Stomach (tissue), 19 donors: ENCODE measurements at places on chromosomes 3 and 15. TPM values are rescaled to one million over a fixed set of nuclear protein-coding genes. Genes with fewer than 3 reads are reported as not detected.
A peak's percentile ranks its signal among the peaks of the same experiment; 100 is the strongest.

The TOPAZ1 gene
- not detected for total RNA-seq

The GOLGA8M gene
- total RNA-seq: not detected

The DMXL2 gene
- 52.1 TPM for total RNA-seq

The ADAM10 gene
- total RNA-seq: 50.1 TPM

DNA sequence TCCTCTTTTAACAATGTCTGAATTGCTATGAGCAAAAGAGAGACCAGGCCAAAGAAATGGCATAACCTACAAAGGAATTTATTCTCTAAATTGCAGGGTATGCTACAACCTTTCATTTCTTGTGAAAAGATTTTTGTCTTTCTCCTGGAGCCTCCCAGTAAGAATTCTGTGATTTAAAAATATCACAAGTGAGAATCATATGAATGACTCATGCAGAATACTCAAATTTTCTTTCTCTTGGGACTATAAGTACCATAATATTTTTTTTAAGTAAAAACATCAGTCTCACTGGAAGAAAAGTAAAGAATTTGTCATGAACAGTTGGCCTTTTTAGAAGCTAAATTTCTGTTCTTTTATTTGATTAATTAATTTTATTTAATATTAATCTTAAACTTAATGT is 26.3 kb downstream of the SYNPR start:
- no peaks in the 10 kb centered on the region for H3K4me1 ChIP-seq
- no peak overlapping the region for H3K27ac ChIP-seq

GRCh38 chr15:88688394-88688933 is 49.6 kb downstream of the ISG20 start:
- no peak overlapping the region for H3K4me3 ChIP-seq
- no peaks in the 10 kb centered on the region for H3K4me1 ChIP-seq
- no peak overlapping the region for H3K27ac ChIP-seq
- DNase-seq: no peak
- H3K36me3 ChIP-seq: no peaks in the 10 kb centered on the region

- H3K27me3 ChIP-seq: peaks cover 26% of the 10 kb centered on the region
- H3K4me3 ChIP-seq: no peak overlapping the region
- no peak overlapping the region for H3K27ac ChIP-seq
- no peaks in the 10 kb centered on the region for H3K36me3 ChIP-seq
- H3K4me1 ChIP-seq: no peaks in the 10 kb centered on the region
- DNase-seq: no peak
Measured at GRCh38 chr15:101541501-101542292, 52.2 kb upstream of the PCSK6 start.

DNA sequence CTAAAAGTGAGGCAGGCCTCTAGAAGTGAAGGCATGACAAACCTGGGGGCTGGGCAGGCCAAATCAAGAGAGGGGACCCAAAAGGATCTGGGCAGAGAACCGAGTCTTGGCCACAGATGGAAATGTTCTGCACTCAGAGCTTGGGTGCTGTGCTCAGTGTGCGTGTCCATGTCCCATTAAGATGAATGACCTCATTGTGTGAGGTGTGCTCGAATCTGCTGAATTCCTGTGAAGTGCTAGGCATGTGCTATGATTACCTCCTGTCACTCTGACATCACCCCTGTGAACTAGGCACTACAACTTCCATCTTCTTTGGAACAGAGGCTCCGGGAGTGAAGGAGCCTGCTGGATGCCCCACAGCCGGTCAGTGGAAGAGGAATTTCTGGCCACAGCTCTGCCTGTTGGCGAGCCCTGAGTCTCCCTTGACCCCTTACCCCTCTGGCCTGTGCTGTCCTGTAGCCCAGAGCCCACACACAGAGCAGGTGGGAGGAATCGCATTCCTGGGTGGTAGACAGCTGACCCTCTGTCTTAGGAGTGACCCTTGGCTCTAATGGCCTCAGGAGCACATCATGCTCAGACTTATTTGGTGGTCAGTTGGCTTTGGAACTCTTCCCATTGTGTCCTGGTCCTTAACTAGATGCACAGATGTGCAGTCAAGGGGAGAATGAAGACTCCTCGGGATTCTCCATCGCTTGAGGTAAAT is 67.6 kb upstream of the CTDSPL start:
- no peak overlapping the region for H3K27ac ChIP-seq
- DNase-seq: no peak
- peaks cover 12% of the 10 kb centered on the region for H3K4me1 ChIP-seq
- no peak overlapping the region for H3K4me3 ChIP-seq
- no peaks in the 10 kb centered on the region for H3K27me3 ChIP-seq

DNA sequence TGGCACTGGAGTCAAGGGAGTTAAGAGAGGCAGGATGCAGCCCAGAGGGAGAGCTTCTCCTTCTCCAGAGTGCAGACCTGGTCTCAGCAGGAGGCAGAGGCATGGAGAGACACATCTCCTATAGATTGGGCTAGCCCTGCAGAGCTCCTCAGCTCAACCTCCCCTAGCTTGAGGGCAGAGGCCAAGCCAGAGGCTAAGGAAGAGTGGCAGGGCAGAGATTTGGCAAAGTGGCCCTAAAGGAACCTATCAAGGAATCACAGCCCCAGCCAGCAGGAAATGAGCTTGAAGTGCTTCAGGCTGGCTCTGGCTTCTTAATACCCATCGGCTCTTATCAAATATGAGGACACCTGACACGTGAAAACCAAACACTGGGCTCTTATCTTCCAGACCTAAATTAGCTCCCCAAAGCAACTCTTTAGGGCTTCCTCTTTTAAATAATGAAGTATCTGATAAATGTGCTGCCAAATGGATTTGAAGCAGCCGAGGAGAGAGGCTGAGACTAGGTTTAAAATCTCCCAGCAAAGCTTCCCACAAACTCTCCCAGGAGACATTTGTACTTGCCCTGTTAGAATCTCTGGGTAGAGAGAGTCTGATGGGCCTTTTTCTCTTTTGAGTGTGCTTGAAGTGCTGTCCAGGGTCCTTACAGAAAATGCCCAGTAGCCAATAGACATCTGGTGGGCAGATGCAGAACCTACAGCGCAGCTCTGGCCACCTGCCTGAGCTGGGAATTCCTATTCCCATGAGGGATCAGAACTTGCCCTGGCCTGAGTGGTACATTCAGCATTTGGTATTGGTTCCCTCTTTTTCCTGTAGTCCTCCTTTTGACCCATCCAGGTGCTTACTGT is 271.4 kb downstream of the CLSTN2 start:
- H3K4me1 ChIP-seq: no peaks in the 10 kb centered on the region
- H3K27ac ChIP-seq: no peak overlapping the region
- H3K4me3 ChIP-seq: no peak overlapping the region
- no peaks in the 10 kb centered on the region for H3K36me3 ChIP-seq

DNA sequence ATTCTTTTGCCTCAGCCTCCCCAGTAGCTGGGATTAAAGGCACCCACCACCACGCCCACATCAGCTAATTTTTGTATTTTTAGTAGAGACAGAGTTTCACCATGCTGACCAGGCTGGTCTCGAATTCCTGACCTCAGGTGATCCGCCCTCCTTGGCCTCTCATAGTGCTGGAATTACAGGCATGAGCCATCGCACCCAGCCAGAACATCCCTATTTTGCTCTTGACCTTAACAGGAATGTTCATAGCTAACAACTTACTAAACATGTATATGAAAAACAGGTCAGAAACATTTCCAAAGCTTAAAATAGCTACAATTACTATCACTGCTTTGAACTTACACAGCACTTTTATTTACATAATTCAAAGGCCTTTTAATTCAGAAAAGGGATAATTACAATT is 33.7 kb downstream of the UQCC5 start:
- no peaks in the 10 kb centered on the region for H3K27me3 ChIP-seq
- no peaks in the 10 kb centered on the region for H3K4me1 ChIP-seq
- peaks cover 8% of the 10 kb centered on the region for H3K36me3 ChIP-seq
- no peak overlapping the region for H3K4me3 ChIP-seq
- H3K27ac ChIP-seq: no peak overlapping the region

DNA sequence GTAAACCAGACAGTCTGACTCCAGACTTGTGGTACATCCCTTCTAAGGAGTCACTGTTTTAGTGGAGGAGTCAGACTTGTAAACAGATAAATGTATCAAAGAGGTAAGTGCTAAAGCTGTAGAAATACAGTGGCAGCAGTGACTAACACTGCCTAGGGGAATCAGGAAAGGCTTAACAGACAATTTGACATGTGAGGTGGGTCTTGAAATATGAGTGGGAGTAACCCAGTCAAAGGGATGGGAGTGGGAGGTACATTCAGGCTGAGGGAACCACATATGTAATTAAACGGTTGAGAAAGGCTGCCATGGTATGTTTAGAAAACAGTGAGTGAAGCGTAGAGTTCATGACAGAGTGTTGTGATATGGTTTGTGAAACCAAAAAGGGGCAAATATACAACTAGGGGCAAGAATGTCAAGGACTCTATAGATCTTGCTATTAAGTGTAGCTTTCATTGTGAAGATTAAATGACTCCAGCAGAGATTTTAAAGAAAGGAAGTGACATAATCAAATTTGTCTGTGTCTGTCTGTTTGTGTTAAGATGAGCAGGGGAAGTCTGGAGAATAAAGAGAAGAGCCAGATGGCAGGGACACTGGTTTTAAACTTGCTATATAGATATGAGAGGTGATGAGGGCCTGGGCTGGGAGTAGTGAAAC is 11.2 kb upstream of the ALCAM start:
- peaks cover 10% of the 10 kb centered on the region for H3K4me1 ChIP-seq
- H3K27ac ChIP-seq: no peak overlapping the region
- no peaks in the 10 kb centered on the region for H3K27me3 ChIP-seq
- no peak overlapping the region for H3K4me3 ChIP-seq

GRCh38 chr3:123021388-123021787 is 6.2 kb downstream of the SEMA5B start:
- peaks cover 7% of the 10 kb centered on the region for H3K4me1 ChIP-seq
- no peak overlapping the region for H3K4me3 ChIP-seq
- no peaks in the 10 kb centered on the region for H3K36me3 ChIP-seq

DNA sequence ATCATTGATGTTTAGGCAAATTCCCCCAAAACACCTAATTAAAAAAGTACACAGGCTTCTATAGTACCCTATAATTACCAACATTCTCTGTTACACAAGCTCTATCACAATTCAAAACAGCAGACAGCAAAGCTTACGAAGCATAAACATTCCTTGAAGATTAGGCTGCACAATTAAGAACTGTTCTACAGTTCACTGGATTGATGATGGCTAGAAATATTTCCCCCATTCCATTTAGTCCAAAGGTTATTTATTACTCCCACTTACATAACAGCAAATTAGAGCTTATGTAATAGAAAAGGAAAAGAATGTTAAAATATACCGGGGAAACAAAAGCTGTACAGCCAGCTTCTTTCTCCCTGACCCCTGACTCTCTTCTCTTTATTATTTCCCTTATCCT is 49.3 kb downstream of the UACA start:
- no peaks in the 10 kb centered on the region for H3K27me3 ChIP-seq
- no peaks in the 10 kb centered on the region for H3K36me3 ChIP-seq
- H3K27ac ChIP-seq: peak overlapping the region; percentile 68
- DNase-seq: no peak
- H3K4me1 ChIP-seq: peaks cover 23% of the 10 kb centered on the region

DNA sequence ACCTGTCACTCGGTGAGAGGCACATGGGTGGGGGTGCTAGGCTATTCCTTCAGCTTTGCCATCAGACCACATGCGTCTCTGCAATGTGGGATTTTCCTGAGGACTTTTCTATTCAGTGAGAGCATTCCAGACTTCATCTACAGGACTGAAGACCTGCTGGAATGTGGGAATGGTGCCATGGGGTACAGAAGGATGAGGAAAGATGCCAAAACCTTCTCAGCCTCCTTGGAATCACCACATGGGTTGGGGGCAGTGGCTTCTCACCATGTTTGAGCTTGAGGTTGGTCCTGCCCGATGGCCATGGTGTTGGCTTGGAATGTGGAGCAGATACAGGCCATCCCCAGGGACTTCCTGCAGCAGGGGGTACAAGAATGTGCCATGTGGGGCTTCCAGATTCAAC is 80.9 kb upstream of the KLF13 start:
- no peaks in the 10 kb centered on the region for H3K27me3 ChIP-seq
- H3K4me3 ChIP-seq: no peak overlapping the region
- H3K36me3 ChIP-seq: no peaks in the 10 kb centered on the region
- H3K27ac ChIP-seq: no peak overlapping the region
- H3K4me1 ChIP-seq: no peaks in the 10 kb centered on the region

DNA sequence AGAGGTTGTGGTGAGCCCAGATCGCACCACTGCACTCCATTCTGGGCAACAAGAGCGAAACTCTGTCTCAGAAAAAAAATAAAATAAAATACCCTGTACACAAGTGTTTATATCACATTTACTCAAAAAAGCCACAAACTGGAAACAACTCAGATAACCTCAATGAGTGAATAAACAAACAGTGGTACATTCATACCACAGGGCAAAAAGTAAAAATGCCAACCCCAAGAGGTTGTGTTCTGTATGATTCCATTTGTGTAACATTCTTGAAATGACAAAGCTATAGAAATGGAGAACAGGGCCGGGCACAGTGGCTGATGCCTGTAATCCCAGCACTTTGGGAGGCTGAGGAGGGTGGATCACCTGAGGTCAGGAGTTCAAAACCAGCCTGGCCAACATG is 12.9 kb downstream of the EDC3 start:
- no peaks in the 10 kb centered on the region for H3K4me1 ChIP-seq
- H3K36me3 ChIP-seq: no peaks in the 10 kb centered on the region
- no peak for DNase-seq
- H3K4me3 ChIP-seq: no peak overlapping the region
- no peaks in the 10 kb centered on the region for H3K27me3 ChIP-seq
- H3K27ac ChIP-seq: no peak overlapping the region

DNA sequence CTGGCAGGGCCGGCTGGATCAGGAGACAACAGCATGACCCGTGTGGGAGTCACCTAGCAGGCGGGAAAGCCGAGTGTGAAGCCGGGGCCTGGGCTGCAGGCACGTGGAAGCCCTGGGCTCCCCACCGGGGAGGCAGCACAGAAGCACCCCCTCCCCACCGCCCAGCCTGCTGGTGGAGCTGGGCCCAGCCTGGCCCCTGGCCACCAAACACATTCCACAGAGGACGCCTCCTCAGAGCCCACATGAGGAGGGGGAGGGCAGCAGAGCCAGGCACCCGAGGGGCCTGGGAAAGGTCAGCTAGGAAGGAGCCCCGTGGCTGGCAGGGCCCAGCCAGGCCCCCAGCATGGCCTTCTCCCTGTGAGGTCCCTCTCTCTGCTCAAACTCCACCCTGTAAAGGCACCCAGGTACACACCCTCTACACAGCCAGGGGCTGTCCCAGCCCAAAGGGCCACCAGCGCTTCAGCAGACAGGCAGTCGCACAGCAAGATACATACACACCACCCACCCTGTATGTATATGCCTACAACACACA is 4.5 kb downstream of the PLXNB1 start:
- peaks cover 78% of the 10 kb centered on the region for H3K4me1 ChIP-seq
- peaks cover 40% of the 10 kb centered on the region for H3K36me3 ChIP-seq
- H3K27ac ChIP-seq: no peak overlapping the region
- no peaks in the 10 kb centered on the region for H3K27me3 ChIP-seq
- DNase-seq: peak; percentile 43

GRCh38 chr3:156456771-156457224 is 98.1 kb downstream of the SSR3 start:
- no peak overlapping the region for H3K27ac ChIP-seq
- no peaks in the 10 kb centered on the region for H3K36me3 ChIP-seq
- H3K4me1 ChIP-seq: no peaks in the 10 kb centered on the region
- H3K4me3 ChIP-seq: no peak overlapping the region
- H3K27me3 ChIP-seq: no peaks in the 10 kb centered on the region

- H3K27me3 ChIP-seq: no peaks in the 10 kb centered on the region
- H3K36me3 ChIP-seq: peaks cover 91% of the 10 kb centered on the region
- no peak overlapping the region for H3K4me3 ChIP-seq
- no peak for DNase-seq
- H3K27ac ChIP-seq: no peak overlapping the region
Measured at GRCh38 chr15:70072479-70072878, 25.2 kb downstream of the TLE3 start.

- H3K4me3 ChIP-seq: no peak overlapping the region
- H3K36me3 ChIP-seq: no peaks in the 10 kb centered on the region
- H3K27ac ChIP-seq: no peak overlapping the region
- peaks cover 26% of the 10 kb centered on the region for H3K4me1 ChIP-seq
- no peak for DNase-seq
Measured at GRCh38 chr3:16993227-16993626, 108.5 kb downstream of the PLCL2 start.
